ENCODE measurements at places on chromosomes 11 and 22.

DNA sequence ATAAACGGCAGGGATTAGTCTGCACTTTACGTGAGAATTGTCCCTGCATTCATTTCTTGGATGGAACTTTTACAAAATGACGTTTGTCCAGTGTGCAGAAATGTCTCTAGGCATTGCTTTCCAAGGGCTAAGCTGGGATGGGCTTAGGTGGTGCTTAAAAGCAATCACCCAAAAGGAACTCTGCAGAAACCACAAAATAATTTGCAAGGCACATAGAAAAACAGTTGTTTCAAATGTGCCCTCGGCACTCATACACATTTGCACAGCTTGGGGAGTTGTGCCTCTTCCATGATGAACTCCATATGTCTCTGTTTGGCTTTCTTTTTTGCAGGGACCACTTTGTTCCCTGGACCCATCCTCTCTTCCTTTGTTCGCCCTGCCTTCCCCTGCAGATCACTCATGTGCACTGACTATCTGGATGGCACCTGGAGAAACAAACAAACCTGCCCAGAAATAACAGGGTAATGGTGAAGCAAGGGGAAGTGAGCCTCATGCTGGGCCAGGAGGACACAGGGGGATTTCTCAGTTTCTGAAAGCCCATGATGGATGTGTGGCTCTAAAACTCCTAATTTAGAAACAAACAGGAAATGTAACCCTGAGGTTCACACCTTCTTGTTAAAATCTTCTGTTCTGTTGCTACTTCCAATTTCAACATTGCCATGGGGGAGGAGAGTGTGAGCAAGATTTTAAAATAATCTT, 150.2 kb downstream of the SNX19 start:
- no peak for DNase-seq

- DNase-seq: no peak
These were observed 15.6 kb upstream of the CHRNA10 start for GRCh38 chr11:3686751-3687150.

- DNase-seq: no peak
These were observed 127.1 kb downstream of the CTTN start for GRCh38 chr11:70525466-70525865.

GRCh38 chr11:74687237-74688023, 43.8 kb downstream of the CHRDL2 start:
- peak; percentile 49 for DNase-seq

DNA sequence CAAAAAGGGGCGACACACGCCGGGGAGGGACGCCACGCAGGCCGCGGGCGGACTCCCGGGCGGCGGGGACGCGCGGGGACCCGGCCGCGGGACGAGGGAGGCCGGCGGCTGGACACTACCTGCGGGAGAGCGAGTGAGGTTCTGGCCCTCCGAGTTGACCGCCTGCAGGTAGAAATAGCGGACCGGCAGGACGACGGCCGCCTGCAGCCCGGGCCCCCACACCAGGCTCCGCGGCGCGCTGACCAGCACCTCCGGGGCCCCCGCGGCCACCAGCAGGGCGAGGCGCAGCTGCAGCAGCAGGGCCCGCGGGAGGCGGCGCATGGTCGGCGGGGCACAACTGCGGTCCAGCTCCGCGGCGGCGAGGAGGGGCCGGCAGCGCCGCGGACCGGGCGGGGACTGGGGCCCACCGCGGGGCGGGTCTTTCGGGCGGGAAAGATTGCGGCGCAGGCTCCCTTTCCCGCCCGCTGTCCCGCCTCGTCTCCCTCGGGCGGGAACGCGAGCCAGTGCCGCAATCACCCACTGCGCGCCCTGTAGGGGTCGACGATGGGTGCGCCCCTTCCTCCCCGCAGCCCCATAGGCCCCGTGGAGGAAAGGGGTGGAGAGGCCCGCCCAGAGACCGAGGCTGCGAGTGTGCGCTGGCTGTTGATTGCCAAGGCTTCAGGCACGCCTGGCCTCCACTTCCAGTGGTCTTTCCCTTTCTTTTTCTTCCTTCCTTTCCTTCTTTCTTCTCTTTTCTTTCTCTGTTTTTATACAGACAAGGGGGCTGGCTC, at the start of gene POGLUT3:
Gene POGLUT3, minus strand, starts transcription at position 339 of the 770 bp plus-strand sequence. Its CDS starts 18 bp downstream, at position 321.
- peak; percentile 86 for DNase-seq

GRCh38 chr22:47987885-47988515, 1225.5 kb downstream of the TBC1D22A start:
- no peak for DNase-seq

- DNase-seq: no peak
These were observed 38.4 kb upstream of the A4GALT start for GRCh38 chr22:42758931-42759629.

GRCh38 chr22:33658775-33659174, 261.5 kb downstream of the LARGE1 start:
- DNase-seq: no peak

GRCh38 chr11:1694064-1694845, 2.7 kb upstream of the KRTAP5-6 start:
- peak; percentile 70 for DNase-seq

- DNase-seq: no peak
These were observed at the start of gene SLC22A8 for GRCh38 chr11:63015521-63016215. Gene SLC22A8, minus strand, starts transcription at chr11:63015841. Its CDS starts 883 bp downstream, at chr11:63014958.

DNA sequence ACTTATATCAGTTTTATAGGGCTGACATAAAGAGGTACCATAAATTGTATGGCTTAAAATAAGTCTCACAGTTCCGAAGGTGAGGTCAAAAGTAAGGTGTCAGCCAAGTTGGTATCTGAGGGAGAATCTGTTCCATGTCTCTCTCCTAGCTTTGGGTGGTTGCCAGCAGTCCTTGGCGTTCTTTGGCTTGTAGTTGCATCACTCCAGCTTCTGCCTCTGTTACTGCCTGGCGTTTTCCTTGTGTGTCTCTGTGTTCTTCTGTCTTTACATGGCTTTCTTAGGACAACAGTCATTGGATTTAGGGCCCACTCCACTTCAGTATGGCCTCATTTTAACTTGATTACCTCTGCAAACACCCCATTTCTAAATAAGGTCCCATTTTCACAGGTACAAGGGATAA, 16.7 kb downstream of the MMP7 start:
- peak; percentile 51 for DNase-seq
